H4 (cell line): ENCODE measurements at places on chromosomes 5 and 9.
A peak's percentile ranks its signal among the peaks of the same experiment; 100 is the strongest.

DNA sequence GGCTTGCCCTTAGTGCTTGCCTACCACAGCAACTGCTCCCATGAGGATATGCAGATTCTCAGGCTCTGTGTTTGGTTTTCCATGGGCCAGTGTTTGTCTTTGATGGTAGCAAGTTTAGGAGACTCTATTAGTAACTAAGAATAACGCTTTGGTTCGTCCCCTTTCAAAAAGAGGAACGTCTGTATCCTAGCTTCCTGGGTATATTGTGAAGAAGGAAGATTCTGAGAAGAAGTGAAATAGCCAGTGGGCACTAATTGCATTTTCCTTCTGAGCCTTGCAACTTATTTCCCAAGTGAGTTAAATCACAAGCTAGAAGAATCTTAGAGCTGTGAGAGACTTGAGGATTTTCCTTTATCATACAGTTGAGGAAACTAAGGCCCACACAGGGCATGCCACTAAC is 376.8 kb downstream of the PIK3R1 start:
- no peak for DNase-seq

- no peak for DNase-seq
Observed at GRCh38 chr9:80934095-80934494, 755.3 kb downstream of the TLE1 start.

- DNase-seq, result no peak
Observed at GRCh38 chr5:3376611-3377010, 219.0 kb upstream of the IRX1 start.

- DNase-seq, result peak; percentile 85
Observed at GRCh38 chr5:53031695-53032096, 42.5 kb downstream of the ITGA2 start.

GRCh38 chr5:133150909-133151544 is 99.2 kb downstream of the HSPA4 start:
- no peak for DNase-seq

GRCh38 chr9:35158501-35159280 is 3.1 kb upstream of the UNC13B start:
- DNase-seq, result no peak

- DNase-seq, result peak; percentile 6
Observed at GRCh38 chr5:67047160-67047559, 149.4 kb downstream of the CD180 start.
